ENCODE measurements at places on chromosomes 1 and 21.

- no peak for DNase-seq
Measured at GRCh38 chr1:114302821-114303220, 149.2 kb upstream of the SYT6 start.

GRCh38 chr1:98480271-98480670 is 181.2 kb upstream of the SNX7 start:
- no peak for DNase-seq

GRCh38 chr1:181124291-181124751 is 35.8 kb downstream of the IER5 start:
- no peak for DNase-seq

DNA sequence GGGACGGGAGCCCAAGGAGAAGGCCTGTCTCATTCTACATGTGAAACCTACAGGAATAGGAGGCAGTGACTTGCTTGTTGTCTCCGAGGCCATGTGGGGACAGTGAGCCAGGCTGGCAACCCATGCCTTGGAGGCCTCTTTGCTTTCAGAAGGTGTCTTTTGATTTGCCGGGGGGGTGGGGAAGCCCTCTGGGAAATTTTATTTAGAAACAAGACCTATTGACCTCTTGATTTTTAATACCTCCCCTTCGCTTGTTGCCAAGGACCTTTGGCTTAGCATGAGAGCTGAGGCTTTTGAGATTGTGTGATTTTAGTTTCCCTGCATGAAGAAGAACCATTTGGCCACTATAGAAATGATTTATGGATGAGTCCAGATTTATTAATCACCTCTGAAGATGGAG is 4.1 kb downstream of the ARMH1 start:
- no peak for DNase-seq

DNA sequence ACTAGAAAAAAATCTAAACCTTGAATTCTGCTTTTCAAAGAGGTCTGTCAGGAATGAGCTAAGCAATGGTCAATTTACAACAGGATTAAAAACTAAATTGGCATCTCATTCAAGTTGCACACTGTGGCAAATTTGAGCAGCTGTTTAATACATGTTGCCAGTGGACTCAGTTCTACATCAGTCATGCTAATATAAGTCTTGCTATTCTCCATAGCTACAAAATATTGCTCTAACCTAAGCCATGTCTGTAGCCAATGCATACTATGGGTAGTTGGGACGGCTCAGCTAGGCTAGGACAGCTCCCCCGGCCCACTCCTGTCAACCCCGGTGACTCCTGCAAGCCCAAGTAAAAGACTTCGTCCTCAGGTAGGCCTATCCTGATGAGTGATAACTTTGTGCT is 10.9 kb upstream of the VAV3 start:
- no peak for DNase-seq

- DNase-seq, result no peak
Measured at GRCh38 chr1:160367516-160367900, 637 bp downstream of the NHLH1 start.

DNA sequence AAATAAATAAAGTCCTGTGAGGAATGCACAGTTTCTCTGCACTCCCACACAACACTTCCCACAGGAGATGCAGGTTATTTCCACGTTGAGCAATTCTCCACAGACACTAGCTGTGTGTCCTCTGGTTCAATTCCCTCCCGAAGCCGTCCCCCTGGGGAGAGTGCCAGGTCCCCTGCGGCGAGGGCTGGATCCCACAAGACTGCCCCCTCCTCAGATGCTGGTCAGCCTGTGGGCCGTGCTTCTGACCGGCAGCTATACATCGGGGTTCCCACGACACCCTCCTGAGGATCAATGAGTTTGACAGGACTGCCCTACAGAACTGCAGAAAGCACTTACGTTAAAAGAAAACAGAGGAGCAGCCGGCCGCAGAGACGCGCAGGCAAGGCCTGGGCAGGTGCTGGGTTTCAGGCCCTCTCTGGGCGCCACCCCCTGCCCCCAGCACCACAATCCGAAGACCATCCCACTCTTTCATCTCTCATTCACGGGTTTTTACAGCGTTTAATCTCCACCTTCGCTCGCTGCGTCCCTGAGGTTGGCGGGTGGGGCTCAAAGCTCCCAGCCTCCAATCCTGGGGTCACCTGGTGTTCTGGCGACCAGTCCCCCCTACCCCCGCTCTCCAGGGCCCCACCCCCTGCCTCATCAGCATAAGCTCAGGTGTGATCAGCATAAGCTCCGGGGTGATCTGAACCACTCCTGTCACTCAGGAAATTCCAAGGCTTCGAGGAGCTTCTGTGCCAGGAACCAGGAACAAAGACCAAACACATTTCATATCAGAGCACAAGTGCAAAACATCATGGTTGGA is 9.3 kb downstream of the SLC35E2B start:
- DNase-seq, result no peak

DNA sequence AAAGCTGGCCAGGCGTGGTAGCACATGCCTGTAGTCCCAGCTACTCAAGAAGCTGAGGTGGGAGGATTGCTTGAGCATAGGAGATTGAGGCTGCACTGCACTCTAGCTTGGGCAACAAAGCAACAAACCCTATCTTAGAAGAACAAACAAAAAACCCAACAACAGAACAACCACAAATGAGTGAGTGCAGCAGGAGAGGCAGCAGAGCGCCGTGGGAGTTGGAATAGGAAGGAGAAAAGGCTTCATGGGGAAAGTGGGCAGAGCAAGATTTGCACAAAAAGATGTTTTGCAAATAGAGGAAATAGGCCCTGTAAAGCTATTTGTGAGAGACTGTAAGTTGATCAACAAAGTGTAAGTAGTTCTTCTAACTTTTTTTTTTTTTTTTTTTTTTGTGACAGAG is 19.6 kb downstream of the SMAP2 start:
- DNase-seq, result no peak

GRCh38 chr1:228066891-228067654 is 15.4 kb upstream of the ARF1 start:
- no peak for DNase-seq

DNA sequence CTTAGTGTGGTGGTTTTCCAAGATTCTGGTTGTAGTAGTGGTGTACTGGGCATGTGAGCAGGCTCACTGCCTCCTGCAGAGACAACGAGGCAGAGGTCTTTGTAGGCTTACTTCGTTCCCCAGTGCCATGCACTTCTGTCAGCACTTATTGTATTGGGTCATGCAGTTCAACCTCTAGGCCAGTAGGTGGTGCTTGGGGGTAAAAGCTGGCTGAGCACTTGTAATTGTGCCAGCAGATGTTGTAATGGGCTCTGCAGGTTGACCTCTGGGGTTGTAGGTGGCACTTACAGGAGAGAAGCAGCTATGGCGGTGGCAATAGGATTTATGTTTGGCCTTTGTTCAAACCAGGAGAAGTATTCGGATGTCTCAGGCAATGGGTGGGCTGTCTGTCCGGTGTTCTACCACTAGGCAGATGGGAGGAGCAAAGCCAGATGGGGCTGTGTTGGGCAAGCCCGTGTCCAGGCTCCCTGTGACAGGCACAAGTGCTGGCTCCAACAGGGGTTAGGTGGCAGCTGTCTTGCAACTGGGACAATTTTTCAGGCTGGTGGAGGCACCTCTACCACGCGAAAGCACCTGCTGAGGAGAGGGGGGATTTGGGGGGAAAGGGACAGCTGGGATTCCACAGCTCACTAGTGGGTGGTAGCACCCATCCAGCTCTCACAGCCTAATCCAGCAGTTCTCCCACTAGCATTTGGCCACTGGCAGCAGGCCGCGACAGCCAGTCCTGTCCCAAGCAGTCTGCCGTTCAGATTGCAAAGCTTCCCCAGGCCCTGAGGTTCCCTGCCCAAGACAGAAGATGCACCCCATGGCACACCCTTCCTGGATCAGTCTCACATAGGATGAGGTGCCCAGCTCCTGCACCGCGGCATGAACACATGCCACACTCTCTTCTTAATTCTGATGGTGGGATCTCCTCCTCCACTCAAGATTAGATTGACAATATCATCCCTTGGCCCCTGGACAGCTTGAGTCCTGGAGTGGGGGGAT is 274.5 kb downstream of the CTH start:
- peak; percentile 42 for DNase-seq

DNA sequence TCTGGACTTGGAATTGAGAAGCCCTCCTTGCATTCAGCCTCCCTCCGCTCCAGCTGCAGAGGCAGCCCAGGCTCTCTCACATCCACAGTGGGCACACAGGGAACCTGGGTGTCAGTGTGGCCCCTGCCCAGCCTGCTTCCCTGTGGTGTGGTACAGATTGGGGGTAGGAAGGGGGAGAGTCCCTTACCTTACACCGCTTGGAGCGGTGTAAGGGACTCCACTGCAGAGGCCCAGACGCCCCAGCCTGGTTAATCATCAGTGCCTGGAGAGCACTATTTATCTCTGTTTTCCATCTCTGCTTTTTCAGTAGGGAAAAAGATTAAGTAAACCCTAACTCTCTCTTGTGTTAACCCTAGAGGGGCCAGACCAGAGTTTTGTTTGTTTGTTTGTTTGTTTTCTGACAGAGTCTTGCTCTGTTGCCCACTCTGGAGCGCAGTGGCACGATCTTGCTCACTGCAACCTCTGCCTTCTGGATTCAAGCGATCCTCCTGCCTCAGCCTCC is 803 bp upstream of the RHBG start:
- DNase-seq, result no peak

- no peak for DNase-seq
Measured at GRCh38 chr1:115829023-115829674, 11.8 kb downstream of the NHLH2 start.

GRCh38 chr1:90509225-90510048 is 207.7 kb downstream of the BARHL2 start:
- DNase-seq, result no peak

DNA sequence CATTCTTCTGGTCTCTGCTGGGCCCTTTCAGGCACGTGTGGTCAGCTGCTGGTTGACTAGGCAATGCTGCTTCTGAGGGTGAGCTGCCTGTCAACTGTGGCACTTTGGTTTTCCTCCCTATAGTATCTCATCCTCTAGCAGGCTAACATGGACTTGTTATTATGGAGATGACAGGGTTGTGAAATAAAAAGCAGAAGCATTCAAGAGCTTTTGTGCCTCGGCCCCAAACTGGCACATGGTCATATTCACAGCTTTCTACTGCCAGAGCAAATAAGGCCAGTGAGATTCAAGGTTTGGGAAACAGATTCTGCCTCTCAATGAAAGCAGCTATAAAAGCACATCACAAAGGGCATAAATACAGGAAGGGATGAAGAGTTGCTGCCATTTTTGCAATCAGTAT is 1.6 kb upstream of the ZNF124 start:
- no peak for DNase-seq

- no peak for DNase-seq
Measured at GRCh38 chr1:234985007-234985370, 143.6 kb downstream of the TOMM20 start.

DNA sequence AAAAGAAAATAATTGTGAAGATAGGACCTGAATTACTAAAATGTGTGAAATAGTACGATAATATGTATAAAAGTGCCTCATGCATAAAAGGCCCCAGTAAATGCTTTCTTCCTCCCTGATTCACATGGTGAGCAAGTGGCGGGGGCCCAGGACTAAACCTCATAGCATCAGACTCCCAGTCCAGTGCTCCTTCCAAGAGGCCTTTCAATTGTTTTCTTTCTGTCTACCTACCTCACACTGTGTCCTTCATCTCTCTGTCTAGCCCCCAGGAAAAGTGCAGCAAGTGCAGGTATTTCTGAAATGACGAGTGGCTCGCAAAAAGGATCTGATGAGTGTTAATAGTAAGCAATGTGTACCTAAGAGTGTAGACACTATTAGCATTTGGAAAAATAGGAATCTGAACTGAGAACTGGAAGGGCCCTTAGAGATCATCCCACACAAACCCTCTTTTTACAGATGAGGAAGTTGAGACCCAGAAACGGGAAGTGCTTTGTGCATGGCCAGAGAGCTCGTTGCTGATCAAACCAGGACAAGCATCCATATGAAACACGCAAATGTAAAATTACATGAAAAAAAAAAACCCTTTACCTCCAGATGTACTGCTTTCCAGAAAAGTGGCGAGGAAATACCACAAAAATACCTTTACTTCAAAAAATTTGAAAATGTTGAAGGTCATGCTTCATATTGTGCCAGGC is 118.2 kb upstream of the HOOK1 start:
- DNase-seq, result no peak

DNA sequence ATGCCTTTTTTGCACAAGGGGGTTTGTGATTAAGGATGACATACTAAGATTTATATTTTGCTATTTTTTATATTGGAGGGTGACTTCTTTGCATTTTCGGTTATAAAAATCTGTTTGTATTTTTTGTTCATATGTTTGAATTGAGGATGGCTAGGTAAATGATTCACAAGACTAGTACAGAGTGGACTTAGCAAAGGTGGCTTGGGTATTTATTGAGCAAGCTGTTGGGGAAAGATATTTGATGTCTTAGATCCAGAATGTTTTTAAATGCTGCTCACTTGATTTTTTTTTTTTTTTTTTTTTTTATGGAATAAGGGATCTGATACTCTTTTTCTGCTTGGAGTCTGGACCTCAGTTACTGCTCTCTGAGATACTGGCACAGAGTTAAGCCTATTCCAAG is 100.6 kb downstream of the DNM3 start:
- no peak for DNase-seq

GRCh38 chr1:217029281-217030157 is 306.3 kb upstream of the ESRRG start:
- DNase-seq, result no peak

- no peak for DNase-seq
Measured at GRCh38 chr1:154006136-154006535, 15.6 kb downstream of the RPS27 start.

- DNase-seq, result no peak
Measured at GRCh38 chr1:32684167-32684811, 18.3 kb downstream of the SYNC start.

DNA sequence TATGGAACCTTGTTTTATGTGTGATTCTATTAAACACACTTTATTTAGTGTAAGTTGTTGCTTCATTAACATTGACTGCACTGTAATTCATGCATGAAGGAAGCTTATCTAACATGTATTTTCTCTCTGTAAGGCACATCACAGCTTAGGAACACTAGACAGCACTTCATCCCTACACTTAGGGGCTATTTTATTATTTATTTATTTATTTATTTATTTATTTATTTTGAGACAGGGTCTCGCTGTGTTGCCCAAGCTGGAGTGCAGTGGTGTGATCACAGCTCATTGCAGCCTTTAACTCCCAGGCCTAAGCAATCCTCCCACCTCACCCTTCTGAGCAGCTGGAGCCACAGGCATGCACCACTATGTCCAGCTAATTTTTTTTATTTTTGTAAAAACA is 30.7 kb upstream of the GRHL3 start:
- DNase-seq, result no peak

DNA sequence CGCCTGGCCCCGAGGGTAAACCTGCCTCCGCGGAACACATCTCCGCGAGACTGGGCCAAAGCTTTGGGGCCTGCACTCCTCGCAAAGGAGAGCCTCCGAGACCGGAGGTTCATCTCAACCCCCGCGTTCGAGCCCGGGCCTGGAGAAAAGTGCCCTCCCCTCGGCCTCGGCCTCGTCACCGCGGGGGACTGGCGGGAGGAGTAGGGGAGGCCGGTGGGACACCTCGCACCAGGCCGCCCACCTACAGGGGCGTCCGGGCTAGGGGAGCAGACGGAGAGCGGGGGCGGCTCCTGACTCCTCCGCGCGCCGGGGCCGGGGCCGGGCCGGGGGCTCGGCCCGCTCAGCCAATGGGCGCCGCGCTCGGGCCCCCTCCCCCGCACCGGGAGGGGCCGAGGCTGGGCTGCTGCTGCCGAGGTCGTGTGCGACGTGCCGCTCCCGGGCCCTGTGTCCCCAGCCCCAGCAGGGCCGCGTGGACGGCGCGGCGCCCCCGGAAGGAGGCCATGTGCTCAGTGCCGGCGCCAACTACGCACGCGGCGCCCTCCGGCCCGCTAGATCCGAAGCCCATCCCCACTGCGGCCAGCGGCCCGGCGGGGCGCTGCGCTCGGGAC is 684 bp downstream of the SLC2A1 start:
- peak; percentile 65 for DNase-seq
